Prostate gland (tissue), 2 donors: ENCODE measurements at places on chromosomes 2 and 18.
A peak's percentile ranks its signal among the peaks of the same experiment; 100 is the strongest.

DNA sequence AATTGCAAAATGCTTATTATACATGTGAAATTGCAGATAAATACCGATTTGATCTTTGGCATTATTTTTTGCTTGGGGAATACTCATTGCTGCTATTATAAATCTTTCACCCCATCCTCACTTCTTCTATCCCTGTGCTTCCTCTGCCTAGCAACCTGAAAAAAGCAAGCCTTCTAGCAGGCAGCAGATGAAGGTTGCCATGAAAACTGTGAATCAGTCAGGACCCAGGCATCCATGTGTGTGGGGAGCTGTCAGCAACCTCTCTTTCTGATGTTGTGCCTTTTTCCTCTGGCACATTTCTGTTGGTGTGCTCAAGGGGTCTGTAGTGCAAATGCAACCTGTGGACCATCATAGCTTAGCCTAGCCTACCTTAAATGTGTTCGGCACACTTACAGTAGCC, 364.2 kb downstream of the LRRTM1 start:
- DNase-seq = no peak

GRCh38 chr18:31553800-31554199, 37.9 kb upstream of the TTR start:
- no peak for DNase-seq

DNA sequence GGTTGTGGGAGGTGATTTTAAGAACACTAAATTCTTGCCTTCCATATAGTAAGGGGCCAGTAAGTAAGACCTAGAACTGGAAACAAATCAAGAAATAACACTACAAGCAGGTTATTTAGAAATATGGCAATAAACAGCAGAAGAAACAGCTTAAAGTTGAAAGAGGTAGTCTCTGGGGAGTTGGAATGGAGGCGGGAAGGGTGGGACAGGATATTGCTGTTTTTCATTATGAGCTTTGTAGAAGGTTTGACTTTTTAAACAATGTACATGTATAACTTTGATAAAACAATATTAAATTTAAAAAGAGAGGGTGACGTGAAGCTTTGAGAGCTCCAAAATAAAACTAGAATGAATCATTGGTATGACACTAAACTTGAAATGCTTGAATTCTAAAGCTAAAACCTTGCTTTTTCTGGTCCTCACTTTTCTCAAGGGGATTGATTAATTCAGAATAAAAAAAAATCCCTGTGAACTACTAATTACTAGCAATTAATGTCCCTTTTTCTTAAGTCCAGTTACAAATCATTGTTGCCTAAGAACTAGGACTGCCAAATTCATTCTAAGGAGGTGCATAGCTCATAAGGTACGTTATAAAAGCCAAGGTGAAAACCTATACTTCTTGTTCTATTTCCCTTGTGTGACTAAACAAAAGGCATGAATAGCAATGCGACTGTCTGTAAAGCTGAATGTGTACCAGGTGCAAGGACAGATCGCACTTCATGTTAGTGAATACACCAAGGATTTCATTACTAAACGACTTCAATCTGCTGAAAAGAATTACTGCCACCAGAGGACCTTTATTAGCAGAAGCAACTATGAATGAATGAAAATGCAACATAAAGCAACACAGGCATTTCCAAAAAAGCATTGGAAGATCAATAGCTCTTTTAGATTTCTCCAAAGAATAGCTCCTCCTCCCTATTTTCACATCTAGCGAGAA, 177.5 kb downstream of the RBM43 start:
- DNase-seq = no peak

DNA sequence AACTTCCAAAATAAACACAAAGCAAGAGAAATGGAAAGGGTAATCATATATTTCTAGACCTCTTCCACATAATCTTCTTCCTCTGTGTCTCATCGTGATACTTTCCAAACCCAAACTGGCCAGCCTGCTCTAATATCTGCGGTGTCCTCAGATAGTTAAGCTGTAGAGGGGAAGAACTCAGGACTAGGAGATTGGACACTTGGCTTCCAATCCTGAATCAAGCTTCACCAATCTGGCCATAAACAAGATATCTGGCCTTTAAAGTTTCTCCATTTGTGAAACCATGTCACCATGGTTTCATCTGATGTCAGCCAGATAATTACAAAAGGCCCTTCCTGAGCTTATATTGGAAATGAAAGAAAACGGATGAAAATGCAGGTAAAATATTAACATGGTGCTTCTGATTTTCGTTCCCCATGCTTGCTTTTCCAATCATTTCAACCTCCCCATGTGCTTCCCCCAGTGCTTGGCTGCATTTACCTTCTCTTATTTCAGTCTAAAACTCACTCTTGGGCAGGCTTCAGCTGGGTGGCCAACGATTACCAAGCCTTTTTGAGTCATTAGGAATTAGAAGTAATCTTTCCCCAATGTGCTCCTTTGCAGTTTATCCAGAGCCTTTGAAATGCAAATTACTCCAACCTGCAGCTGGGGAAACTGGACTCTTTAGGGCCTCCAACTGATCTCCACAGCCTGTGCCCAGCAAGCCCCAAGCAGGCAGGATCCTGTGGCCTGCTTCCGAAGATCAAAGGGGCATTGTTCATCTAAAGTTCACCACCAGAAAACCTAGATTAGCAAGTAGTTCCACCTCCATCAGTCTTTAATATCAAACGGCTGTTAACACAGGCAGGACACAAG, 44.5 kb upstream of the MYCN start:
- no peak for DNase-seq

DNA sequence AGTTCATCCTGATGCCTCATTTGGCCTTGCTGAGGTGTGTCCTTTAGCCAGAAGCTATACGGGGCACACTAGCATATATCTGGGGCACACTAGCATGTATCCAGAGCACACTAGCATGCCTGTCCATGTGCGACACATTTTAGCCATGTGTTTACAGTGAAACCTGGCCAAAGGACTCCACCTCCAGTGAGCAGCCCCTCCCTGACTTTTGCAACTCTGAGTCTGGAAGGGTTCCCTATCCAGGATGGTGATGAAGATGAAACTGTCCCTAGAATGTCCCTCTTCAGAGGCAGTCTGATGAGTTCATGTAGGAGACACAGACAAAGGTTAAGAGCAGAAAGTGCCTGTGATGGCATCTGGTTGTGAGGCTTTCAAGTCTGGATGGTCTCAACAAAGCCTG, 61.4 kb upstream of the LGALSL start:
- no peak for DNase-seq

DNA sequence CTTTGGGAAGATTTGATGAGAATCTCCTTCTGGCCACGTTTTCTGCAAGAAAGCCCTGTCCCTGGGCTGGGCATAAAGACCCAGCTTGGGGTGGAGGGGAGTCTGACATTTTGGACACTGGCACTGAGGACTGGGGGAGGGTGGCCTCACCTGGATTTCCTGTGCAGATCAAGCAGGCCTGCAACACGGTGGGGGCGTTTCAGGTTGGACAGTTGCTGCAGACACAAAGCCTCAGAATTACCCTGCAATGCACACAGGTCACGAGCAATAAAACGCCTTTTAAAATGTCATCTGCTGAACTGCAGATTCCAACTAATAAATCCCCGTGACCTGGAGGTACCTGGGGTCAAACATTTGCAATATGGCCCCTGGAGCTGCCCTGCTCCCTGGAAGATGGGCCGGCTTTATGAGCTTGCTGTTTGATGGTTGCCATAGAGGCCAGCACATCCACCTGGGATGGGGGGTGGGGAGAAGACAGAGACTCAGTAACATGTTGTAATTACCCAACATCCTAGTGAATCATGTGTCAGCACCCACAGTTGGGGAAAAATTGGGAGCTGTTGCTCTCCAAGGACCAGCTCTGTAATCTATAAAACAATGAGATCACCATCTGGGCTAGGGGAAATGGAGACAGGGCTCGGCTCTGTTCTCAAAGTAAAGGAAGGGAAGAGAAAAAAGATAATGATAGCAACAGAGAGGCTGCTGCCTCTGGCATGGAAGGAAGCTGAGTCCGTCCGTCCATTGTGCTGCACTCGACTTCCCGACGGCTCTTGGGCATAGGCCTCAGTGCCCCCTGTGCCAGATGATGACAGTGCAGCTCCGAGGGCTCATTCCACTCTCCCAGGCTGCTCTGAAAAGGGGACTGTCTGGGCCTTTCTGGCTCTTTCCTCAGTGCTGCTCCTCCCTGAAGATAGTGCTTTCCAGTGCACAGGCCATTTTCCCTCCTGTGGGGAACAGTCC, 340.3 kb downstream of the CYRIA start:
- no peak for DNase-seq

DNA sequence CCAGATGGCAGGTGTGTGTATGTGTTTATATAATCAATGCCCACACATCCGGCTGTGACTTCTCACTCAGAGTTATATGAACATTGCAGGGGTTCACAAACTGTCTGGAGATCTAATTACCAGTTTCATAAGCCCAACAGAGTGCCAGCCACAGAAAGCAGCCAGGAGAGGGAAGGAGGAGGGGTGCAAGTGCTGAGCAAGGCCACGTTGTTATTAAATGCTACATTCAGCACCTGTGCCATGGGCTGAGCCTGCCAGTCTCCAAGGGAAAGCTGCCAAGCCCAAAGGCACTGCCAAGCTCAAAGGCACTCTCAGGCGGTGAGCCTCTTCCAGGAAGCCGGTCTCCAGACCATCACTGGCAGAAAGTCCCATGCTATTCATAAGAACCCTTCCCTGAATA, 17.4 kb downstream of the XDH start:
- peak; percentile 85 for DNase-seq

DNA sequence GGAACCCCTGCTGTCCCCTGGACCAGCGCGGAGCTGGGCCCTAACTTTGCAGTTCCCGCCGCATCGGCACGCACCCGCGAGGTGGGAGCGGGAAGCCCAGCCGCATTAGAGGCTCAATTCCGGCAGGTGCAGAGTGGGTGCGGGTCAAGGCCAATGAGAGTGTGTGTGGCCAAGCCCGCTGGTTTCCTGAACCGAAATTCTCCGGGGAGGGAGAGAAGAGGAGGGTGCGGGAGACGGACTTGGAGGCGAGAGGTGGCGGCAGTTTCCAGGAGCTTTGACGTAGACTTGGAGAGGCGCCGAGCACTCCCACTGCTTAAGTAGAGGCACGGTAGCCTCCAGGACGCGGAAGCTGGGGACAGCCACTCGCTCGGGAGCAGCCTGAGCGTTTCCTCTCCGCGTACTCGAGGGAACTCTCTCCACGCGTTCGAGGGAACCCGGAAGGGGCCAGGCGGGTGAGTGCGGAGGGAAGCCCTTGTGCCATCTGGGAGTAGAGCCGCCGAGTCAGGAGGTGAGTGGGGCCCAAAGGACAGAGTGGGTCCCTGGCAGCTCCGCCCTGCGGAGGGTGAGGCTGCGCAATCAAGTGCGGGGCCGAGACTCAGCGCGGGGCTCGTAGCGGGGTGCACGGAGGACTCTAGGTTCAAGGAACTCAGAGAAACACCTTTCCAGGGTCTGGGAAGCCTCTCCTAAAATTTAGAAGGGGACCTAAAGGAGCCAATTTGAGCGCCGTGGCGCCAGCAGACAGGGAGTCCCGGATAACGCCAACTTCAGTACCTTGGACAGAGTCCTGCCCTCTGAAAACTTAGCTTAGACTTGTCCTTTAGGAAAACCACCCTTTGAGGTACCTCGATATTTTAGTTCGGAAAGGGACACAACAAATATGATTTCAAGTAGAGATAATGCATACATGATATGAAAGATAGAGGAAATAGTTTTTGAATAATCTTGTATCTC, at the start of gene FAM237A:
Gene FAM237A, plus strand, starts transcription at position 413 of the 951 bp plus-strand sequence. CDS start 1,750 bp downstream, outside the sequence.
- no peak for DNase-seq

GRCh38 chr2:108634576-108635160, 84.6 kb upstream of the RANBP2 start:
- DNase-seq = no peak

GRCh38 chr2:75174981-75175380, 24.3 kb downstream of the TACR1 start:
- DNase-seq = no peak

DNA sequence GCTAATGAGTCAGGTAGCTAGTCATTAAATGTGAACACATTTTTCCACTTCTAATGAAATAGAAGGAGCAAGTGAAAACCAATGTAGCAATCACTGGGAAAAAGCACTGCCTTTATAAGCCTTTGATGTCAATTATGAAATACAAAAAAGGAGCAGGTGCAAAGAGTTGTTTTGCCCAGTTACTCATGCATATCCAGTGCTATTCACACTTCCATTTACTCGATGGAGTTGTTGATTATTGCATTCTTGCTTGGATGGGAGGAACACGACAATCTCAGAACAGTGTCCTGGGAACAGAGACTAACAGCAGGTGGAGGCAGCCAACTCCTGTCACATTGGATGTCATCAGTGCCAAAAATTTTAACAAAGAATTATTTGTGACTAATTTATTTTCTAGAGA, 372.5 kb downstream of the CBLN2 start:
- DNase-seq = no peak

GRCh38 chr2:128260239-128261138, 58.2 kb downstream of the HS6ST1 start:
- peak; percentile 63 for DNase-seq

DNA sequence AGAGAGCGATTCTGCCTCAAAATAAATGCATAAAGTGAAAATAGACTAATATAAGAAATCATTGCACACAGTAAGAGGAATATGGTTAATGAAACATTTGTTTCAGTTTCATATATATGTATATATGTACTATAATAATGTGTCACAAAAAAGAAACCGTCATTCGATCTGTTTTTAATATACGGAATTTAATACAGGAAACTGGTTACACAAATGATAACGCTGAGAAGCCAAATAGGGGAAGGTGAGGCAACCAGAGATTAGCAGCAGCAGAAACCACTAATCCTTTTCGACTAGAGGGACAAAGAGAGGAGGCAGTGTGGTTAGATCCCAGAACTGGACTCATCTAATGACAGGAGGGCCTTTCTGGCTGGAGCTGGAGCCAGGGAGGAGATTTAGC, 64.2 kb upstream of the GREB1L start:
- no peak for DNase-seq

GRCh38 chr18:31741097-31741735, 19.5 kb downstream of the SLC25A52 start:
- DNase-seq = peak; percentile 44

GRCh38 chr2:869357-869871, 81.2 kb upstream of the SNTG2 start:
- no peak for DNase-seq

DNA sequence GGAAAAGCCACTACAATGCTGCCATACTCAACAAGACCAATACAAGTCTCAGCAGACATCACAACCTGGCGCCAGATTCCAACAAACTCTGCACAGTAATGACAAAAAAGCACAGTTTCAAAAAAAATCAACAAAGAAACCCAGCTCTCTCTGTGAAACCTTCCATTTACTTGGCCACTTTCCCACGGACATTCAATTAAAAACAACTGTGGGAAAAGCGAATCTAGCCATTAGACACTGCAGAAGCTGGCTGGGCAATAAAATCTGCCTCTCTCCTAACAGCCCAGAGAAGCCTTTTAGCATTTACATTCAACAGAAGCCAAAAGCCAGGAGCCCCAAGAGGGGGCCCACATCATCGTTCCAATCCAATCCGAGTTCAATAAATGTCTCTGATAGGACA, 128.9 kb downstream of the HDAC4 start:
- no peak for DNase-seq

DNA sequence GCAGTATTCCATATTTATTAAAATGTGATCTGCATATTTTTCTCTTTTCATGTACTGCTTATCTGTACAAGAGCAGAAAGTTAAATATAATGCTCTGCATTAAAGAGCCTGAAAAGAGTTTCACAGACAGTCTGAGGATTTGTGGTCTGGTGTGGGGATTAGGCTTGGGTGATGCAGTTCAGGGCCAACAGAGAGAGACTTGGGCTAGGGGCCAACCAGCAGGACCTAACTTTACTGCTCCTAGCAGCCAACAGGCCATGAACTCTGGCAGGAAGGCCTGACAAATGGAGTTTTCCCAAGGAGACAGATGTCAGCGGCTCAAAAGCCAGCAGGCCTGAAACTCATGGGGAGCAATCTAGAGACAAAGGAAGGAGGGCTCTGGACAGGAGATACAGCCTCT, 169.6 kb downstream of the LRRTM1 start:
- DNase-seq = no peak
